ENCODE measurements at places on chromosomes 13 and 19.

DNA sequence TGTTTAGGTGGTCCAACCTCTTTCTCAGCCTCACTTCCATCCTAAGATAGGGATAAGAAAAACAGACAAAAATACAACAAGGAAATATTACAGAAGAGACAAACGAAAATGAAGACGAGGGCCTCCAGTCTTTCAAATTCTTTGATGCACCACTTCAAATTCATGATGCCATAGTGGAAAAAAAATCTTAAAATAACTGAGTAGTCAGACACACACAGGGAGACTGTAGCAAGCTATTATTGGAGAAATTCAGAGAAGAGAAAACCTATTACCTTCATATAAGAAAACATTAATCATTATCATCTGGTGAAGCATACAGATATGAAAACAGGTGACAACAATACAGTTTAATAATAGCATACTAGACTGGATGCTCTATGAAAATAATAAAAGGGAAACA lies 548.2 kb downstream of the KCTD12 start:
- no peak for DNase-seq

GRCh38 chr13:21557995-21558394 lies 46.0 kb downstream of the MICU2 start:
- DNase-seq: peak; percentile 30

GRCh38 chr13:32866921-32867320 lies 149.3 kb upstream of the KL start:
- no peak for DNase-seq

DNA sequence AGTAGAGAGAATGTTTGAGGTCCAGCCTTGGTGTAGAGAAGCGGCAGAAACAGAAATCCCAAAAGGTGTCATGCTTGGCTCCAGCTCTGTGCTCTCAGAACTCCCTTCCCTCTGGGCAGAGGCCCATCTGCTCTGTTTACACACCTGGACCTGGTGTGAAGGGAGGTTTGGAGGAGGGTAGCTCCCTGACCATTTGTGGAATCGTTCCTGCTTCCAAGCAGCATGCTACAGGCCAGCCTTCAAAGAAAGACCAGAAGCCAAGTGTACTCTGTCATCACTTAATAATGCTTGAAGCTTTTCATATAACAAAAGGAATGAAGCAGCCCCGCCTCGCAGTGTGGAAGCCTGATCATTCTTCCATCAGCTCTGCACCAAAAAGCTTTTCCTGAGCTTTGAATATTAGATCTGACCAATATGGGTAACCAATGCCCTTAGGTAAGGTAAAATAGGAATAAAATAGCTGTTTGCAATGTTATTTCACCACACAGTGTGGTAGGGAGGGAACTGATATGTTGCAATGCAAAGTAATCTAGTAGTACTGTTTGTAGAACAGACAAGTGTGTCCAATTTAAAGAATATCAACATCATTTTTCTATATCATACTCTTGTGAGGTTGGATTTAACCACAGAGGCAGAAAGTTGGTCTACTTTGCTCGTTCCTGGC lies 63.3 kb downstream of the ZIC5 start:
- DNase-seq: no peak

DNA sequence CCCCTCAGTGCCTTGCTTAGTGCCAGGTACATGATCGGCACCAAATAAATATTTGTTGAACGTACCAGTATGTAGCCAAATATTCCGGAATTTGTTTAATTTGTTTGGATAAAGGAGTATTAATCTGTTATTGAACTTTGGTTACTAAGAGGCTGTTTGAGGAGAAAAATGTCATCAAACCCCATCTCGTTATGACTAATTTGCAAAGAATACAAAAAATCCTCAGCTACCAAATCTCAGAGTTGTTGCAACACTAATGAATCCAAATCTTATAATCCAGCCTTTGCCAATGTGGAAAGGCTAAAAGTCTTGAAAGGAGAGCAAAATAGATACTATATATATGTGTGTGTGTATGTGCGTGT lies 79.5 kb downstream of the KLF5 start:
- no peak for DNase-seq

GRCh38 chr19:401866-402511 lies 7.0 kb downstream of the C2CD4C start:
- DNase-seq: no peak

- DNase-seq: no peak
Measured at GRCh38 chr13:91052876-91053275, 294.6 kb upstream of the MIR17HG start.

DNA sequence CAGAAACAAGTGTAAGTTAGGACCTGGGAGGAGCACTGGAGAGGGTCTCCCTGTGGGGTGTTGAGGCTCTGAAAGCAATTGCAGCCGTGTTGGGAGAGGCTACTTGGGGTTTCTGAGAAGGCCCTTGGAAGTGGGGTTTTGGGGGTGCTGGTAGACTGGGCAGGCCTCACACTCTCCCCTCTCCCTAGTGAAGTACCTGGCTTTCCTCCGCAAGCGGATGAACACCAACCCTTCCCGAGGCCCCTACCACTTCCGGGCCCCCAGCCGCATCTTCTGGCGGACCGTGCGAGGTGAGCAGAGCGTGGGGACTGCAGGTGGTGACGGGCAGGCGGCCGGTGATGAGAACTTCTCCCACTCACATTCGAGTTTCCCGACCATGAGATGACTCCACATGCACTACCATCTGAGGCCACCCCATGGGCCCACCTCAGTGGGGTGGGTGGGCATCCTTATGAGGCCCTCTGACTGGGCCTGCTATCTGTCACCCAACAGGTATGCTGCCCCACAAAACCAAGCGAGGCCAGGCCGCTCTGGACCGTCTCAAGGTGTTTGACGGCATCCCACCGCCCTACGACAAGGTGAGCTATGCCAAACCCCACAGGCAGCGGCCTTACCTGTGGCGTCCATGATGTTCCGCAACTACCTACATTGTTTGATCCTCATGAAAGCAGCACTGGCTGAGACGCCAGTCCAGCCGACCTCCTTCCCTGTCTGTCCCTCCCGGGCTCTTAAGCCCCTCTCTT lies 3.0 kb downstream of the RPL13A start:
- DNase-seq: no peak

- DNase-seq: no peak
Measured at GRCh38 chr13:76703621-76704288, 182.4 kb downstream of the KCTD12 start.

Data from CD4-positive, alpha-beta T cell treated with Interleukin-21 for 1 hour (primary cell).